Cerebellar nuclear complex (tissue), 1 donor: ENCODE measurements at places on chromosomes 6 and 20.

- DNase-seq: no peak
These were observed 2.1 kb downstream of the CALHM6 start for GRCh38 chr6:116463301-116463700.

- no peak for DNase-seq
These were observed 179.3 kb upstream of the RIMS1 start for GRCh38 chr6:71707059-71707458.

DNA sequence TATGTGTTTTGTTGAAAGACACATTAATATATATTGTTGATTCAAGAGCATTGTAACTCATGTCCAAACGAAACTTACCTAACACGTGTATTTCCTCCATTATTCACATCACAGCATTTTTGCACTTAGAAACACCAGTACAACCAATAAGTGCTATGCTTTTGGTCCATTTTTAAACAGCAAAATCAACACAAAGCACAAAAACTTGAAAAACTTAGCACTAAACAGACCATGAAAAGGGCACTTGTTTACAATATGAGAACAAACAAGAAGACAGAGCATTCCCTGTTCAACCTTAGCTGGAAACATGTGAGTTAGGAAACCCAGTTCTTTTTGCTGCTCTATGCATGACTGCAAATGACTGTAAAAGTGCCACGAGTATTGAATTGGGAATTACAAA is 9.6 kb downstream of the GLYATL3 start:
- no peak for DNase-seq

DNA sequence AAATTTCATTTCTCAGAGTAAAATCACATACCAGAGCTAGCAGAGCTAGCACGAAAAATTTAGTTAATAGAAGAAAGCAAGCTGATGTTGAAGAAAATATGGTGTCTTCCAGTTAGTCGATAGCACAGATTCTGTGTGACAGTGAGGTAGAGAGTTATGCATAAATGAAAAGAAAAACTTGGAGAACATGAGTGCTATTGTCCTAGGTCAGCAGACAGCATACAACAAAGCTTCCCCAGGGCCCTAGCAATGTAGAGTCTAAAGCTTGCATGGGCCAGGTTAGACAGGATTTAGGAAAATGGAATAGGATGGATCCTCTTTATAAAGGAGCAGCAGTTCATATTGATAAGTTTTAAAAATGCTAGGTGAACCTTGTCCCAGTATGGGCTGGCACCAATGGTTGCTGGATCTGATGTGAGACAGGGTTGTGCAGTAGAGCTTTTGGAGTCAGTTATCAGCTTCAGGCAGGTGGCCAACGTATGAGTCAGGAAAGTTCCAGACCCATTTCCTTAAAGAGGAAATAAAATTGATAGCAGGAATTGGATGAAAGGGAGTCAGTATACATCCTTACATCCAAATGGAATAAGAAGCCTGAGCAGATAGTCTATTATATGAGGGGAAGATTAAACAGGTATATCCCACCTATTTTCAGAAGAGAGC is 277.2 kb downstream of the FRK start:
- no peak for DNase-seq

GRCh38 chr6:159068904-159069578 is 24.2 kb upstream of the TAGAP start:
- no peak for DNase-seq

DNA sequence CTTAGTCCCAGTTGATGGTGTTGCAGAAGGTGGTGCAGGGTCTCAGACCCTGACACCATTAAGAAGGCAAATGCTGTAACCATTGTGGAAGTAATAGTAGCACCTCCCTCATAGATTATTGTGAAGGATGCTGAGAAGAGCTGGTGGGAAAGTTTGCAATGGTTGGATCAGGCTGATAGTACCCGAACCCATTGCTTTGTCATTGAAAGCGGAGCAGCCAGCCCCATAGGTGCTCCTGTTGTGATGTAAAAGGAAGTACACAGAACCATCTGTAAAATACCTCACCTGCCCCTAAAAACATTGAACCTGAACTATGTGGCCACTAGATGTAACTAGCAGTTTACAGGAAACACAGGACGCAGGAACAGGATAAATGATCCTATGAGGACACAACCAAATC is 31.5 kb downstream of the RIOK1 start:
- DNase-seq: no peak

DNA sequence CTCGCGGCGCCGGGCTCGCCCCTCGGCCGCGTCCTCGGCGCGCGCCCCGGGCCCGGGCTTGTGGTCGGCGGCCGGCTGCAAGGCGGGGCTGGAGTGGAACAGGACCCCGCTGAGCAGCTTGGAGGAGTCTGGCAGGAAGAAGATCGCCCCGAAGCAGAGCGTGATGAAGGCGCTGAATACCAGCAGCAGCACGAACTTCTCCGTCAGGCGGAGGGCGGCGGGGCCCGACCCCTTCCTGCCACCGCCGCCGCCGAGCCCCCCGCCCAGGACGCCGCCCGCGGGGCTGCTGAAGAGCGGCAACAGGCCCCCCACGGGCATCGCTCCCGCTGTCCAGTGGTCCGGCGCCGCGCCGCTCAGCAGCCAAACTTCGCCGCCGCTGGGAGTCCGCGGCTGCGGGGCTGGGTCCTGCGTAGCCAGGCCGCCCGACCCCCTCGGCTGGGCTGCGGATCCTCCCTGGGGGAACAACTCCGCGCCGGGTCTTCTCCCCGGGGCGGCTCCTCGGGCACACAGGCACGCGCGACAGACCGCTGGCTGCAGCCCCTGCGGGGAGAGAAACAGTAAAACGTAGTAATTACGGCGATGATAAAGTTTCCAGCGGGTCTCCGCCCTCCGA is 707 bp downstream of the MAN1A1 start:
- DNase-seq: no peak

DNA sequence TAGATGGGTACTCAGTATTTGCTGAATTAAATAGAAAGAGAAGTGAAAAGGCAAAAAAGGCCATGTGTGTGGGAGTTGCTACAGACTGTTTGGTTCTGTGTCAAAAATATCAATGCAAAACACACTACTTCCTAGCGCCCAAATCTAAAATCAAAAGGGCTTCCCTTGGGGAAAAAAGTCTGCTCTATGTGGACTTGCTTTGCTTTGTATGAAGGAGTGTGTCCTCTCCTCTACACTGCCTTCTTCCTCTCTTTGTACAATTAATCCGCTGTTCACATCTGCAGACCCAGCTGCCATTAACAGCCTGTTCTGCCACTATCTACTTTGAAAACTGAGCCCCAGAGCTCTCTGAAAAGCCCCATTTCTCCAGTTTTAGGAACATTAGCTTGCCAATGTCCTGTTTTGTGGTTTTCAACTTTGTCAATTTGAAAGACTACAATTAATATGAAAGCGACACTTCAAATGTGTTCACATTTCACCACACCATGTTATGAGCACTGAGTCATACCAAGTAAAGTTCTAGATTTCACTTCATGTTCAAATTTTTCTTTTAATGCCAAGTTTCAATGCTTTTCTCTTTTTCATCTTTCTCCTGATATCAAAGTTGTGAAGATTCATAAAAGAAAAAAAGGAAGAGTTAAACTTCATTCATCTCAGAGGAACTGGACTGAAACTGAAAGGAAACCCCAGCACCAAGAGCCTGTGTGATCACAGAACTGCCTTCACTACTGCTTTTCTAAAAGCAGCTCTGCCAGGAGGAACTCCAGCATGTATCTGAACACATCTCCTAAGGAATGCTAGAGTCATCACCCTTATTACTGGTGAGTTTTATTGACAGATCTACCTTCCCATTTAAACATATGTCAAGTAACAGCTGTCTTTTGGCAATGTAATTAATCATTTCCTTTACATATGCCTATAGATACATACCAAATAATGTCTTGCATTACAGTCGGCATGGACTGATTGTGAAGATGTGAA is 102.6 kb downstream of the KIF13A start:
- no peak for DNase-seq

- DNase-seq: no peak
These were observed 23.6 kb upstream of the WFDC2 start for GRCh38 chr20:45445805-45446562.

DNA sequence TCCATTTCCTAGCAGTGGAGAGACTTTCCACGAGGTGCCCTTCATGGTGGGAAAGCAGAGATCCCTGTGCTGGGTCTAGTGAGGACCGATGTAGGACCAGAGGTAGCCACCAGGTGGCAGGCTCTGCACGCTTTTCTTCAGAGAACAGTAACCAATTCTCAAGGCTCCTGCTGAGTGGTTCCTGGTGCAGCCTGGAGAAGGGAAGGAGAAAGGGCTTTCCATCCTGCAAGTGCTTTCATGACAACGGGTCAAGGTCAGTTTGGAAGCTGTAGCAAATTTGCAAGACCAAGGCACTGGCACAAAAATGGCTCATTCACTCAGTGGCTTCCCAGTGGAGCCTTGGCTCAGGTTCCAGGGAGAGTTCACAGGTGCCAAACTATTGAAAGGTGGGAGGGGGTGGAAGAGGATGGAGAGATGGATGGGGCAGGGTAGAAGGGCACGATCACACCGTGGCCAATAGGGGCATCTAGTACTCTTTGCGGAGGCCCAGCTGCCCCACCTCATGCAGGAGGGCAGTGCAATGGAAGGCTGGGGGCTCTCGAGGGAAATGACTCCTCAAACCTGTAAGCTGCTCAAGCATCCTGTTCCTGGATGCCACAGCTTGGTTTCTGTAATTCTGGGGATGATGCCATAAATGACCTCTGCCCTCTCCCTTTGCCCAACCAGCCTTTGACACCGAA is 25.5 kb upstream of the KCNK16 start:
- no peak for DNase-seq

- no peak for DNase-seq
These were observed 15.1 kb downstream of the MYBL2 start for GRCh38 chr20:43681991-43682410.

DNA sequence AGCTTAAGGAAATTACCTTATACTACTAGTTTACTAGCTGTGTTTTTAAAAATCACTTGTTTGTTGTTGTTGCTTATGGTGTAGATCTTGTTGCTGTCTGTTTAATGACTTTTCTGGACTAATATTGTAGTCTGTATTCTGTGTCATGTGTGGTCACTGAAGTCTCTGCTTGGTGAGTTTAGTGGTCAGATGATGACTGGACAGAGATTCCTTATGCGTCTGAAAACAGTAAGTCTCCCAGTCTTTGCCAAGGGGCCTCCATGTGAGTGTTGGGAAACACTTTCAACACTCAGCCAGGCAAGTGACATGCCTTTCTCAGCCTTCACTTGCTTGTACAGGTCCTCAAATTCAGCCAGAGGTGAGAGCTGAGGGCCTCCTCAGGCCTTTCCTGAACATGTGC is 256.9 kb upstream of the RNF24 start:
- no peak for DNase-seq

DNA sequence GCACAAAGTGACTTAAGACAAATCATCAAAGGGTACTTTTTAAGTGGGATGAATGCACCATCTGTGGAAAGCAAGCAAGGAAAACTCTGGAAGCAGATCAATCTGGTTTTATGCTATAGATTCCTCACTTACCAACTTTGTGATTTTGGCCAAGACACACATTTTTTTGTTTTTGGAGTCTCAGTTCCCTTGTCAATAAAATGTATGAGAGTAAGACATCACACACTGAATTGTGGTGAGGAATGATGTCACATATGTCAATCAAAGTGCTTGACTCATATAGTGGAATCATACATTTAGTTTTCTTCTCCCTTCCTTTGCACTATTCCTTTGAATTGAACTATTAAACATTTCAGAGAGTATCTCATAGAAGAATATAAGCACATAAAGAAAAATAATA is 620.5 kb upstream of the CITED2 start:
- DNase-seq: no peak

- no peak for DNase-seq
These were observed 222.1 kb upstream of the UFL1 start for GRCh38 chr6:96299525-96299924.

DNA sequence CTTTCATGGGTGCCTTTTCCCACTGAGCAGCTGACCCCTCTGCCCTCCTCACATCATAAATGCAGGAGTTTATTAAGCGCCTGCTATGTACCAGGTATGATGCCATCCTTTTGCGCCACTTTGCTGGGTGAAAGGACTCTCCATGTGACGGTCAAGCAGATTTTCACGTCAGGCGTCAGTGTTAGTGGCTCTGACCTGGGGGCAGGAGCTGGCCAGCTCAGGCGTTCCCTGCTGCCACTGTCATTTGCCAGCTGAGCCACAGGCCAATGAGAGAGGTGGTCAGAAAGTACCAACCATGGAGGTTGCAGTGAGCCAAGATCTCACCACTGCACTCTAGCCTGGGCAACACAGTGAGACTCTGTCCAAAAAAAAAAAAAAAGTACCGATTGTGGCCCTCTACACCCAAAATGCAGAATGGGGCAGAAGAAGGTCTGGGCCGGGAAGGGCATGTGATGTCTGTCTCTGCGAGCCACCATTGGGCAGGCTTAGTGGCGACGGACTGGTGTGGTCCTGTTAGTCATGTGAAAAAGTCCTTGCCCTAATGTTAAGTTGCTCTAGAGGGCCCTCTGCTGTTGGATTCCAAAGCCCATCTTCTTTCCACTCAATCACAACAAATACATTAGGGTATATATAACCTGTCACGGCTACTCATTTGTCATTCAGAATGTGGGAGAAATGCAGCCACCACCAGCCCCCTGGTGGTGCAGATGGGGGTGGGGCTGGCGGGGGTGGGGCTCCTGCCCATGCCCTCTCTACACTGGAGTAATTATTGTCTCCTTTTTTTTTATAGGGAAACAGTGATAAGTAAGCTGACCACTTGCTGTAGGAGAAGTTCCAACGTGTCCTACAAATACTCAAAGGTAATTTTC is 18.4 kb upstream of the SLC22A1 start:
- DNase-seq: no peak

DNA sequence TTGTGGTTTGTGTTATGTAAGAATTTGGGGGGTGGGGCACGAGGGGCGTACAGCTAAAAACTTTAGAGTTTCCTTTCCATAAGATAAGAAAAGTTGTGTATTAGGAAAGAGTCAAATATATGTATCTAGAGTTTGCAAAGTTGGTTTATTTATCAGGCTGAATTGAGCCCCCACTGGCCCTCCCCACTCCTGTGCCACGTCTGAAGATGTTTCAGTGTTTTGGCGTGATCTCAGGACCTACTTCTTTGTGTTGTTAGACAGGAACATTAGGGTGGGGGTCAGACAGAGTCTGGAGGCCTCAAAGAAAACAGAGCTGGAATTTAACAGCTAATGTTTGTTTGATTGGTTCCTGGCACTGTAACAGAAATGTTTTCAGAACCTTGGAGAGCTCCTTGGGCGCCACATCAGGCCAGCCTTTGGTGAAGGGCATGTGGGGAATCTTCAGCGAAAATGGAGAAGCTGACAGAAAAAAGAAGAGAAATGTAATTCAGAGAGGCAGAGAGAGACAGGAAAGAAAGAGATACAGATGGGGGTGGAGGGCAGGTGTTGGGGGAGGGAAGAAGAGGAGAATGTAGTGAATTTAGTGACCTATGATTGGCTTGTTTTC is 674 bp downstream of the NRSN1 start:
- DNase-seq: no peak

- no peak for DNase-seq
These were observed 20.4 kb upstream of the NOTCH4 start for GRCh38 chr6:32244270-32244669.

DNA sequence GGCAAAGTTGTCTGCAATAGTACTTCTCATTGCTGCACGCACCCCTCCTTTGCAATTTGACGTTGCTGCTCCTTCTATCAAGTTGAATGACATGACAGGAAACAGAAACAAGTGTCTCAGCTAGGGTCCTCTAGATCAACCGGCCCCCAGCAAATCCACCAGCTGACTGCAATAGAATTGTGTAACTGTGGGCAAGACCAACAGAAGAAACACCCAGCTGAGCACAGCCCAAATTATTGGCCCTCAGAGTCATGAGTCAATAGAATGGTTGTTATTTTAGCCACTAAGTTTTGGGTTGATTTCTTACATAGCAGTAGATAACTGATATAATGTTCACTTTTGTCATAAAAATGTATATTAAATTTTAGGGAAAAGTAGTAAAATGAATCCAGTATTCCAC is 202.7 kb downstream of the MAFB start:
- no peak for DNase-seq

- DNase-seq: no peak
These were observed 105.2 kb upstream of the CARMIL1 start for GRCh38 chr6:25173951-25174474.
